NCI-H460 (cell line): ENCODE measurements at places on chromosomes 2 and 18.

- peak; percentile 69 for DNase-seq
Measured at GRCh38 chr2:74548900-74549826, 4.6 kb downstream of the LOXL3 start.

GRCh38 chr2:63537306-63537705 lies 51.0 kb downstream of the WDPCP start:
- DNase-seq: no peak

DNA sequence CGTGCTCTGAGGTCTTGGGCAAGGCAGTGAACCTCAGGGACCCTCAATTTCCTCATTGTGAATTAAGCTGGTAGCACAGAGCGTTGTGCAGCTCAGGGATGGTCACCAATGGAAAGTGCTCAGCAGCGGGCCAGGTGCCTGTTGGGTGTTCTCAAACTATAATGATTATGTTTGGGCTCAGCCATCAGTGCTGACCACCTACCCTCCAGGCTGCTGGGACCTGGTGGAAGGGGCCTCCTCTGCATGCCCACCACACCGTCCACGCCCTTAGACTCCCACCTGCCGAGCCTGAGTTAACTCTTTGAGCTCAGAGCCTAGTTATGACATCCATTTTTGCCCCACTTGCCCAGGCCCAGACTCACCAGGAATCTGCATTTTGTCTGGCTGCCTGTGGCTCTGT lies 35.0 kb downstream of the GLI2 start:
- no peak for DNase-seq

- DNase-seq: no peak
Measured at GRCh38 chr2:200930947-200931626, 32.4 kb downstream of the ORC2 start.

DNA sequence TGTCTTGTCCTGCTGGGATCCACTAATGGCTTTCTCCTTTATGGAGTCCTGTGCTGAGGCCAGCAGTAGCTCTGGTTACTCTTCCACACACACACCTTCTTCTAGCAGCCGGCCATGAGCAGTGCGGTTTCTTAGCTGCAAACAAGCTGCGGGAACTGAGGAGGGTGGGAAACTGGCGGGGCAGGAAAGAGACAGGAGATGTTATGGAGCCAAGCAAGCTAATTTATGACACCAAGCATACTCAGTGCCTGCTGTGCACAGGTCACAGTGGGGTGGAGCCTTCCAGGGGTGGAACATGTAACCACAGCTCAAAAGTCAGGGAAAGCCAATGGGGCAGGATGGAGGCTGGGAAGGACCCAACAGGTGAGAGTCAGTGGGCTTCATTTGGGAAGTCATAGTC lies 180.8 kb downstream of the FAM210A start:
- no peak for DNase-seq

- no peak for DNase-seq
Measured at GRCh38 chr2:201466050-201466675, 14.6 kb downstream of the STRADB start.

GRCh38 chr2:28982381-28982950 lies 1.4 kb downstream of the TOGARAM2 start:
- no peak for DNase-seq

- DNase-seq: no peak
Measured at GRCh38 chr2:2890246-2890645, 487.4 kb downstream of the EIPR1 start.

GRCh38 chr2:215603440-215603839 lies 167.6 kb upstream of the FN1 start:
- DNase-seq: no peak

- no peak for DNase-seq
Measured at GRCh38 chr2:241289053-241289452, 26.4 kb downstream of the HDLBP start.

GRCh38 chr2:170332676-170333402 lies 154.9 kb downstream of the MYO3B start:
- DNase-seq: no peak

DNA sequence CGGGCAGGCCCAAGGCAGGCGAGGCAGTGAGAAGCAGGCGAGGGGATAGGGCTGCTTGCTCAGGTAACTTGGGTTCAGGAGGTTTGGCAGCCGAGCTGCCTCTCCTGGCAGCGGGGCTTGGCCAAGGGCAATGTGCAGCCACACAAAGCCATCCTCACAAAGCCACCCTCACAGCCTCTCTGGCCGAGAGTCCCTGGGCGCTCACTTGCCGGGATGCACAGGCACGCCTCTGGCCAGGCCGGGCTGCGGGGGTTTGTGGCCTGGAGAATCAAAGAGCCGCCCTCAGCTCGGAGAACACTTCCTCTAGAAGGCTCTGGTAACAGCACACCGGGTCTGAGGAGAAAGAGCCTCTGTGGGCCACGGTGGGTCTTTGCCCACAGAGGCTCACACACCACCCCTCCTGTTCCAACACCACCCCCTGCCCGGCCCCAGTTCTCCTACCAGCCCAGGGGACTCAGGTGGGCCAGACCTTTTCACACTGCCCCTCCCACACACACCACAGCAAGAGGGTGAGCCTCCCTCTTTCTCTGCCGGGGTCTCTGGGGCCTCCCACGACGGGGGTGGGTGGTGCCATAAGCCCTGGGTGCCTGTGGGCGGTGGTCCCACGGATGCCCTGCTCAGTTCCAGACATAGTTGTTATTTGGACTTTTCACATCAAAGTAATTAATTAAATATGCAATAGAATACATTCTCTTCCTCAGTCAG lies 186.9 kb downstream of the ZFP36L2 start:
- no peak for DNase-seq

- DNase-seq: no peak
Measured at GRCh38 chr2:230932556-230933511, 7.8 kb upstream of the GPR55 start.

GRCh38 chr2:9462886-9463697 lies 11.3 kb upstream of the IAH1 start:
- DNase-seq: no peak

DNA sequence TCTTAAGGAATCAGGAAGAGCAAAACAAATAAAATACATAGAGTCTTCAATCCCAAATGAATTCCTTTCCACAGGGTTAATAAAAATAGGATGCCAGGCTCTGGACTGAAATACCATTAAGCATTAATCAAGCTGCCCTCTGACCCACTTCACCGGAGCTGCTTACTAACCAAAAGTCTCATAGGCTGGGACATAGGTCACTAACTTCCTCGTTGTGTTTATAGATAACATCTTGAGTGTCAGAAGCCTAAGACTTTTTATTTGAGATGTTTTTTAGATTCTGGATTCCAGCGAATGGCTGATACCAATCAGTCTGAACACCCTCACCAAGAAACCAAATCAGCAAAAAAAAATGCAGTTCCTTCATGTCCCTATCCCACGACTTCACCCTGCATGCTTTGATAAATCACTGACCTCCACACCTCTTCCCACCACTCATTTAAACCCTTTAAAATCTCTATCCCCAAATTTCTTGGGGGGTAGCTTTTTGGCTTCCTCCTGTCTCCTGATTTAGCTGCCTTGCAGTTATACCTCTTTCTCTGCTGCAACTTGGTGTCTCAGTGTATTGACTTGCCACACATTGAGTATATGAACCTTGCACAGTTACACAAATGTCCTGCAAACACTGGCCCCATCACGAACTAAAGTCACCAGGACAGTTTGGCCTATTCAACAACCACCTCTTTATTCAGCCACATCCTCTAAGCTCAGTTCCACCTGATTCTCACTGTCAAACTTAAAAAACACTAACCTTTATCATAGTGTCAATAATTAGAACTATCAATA lies 399.3 kb downstream of the METTL4 start:
- DNase-seq: no peak

- no peak for DNase-seq
Measured at GRCh38 chr2:3326871-3327270, 50.7 kb downstream of the EIPR1 start.

DNA sequence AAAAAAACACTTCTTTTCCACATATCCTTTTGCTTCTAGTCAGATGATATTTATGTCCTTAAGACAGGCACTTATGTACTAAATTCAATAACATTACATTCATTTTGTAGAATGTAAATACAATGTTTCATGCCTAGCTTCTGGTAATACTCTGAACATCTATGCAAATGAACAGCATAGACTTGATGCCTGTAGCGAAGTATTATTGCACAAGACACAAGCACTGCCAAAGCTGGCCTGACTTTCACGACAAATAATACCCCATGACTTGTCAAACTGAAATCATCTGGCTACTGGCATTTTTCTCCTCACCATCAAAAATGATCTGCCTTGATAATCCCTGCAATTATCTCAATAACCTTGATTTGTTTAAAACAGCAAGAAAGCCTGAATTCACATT lies 101.3 kb downstream of the L3MBTL4 start:
- no peak for DNase-seq

GRCh38 chr2:193276988-193277387 lies 1082.3 kb upstream of the TMEFF2 start:
- no peak for DNase-seq

GRCh38 chr2:240170354-240170735 lies 29.9 kb upstream of the OTOS start:
- DNase-seq: no peak

- DNase-seq: no peak
Measured at GRCh38 chr2:96123936-96124335, 7.6 kb upstream of the ADRA2B start.

DNA sequence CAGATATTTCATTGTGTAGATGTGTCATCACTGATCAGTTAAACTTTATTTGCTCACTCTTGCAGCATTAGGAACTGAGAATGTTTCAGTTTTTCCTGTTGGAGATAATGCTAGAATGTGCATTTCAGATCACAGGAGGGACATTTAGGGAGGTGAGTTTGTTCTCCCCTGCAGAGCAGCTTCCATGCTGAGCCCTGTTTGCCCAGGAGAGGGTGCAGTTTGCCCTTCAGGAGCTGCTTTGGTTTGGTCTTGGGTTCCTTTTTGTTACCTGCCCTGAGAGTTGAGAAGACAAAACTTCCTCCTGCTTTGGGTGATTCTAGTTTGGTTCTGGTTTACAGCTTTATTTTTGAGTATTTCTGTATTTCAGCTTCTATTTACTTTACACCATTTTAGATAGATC lies 49.9 kb downstream of the DGKD start:
- peak; percentile 46 for DNase-seq

DNA sequence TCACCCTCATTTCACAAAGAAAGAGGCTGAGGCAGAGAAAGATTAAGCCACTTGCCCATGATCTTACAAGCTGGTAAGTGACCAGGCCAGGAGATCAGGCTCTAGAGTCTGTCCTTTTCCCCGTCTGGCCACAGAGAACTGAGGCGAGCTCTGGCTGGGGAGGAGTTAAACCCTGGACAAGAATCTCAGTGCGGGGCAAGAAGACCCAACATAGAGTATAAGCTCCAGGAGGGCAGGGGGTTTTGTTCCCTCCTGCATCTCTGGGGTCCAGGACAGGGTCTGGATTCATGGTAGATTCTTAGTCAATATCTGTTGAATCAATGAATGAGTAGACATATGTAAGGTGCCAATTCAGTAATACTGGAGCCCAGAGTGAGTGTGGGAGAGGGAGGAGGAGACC lies 12.9 kb upstream of the INPP5D start:
- no peak for DNase-seq

GRCh38 chr2:15971351-15971750 lies 31.0 kb downstream of the MYCN start:
- no peak for DNase-seq

GRCh38 chr2:42614838-42615237 lies 46.4 kb downstream of the MTA3 start:
- DNase-seq: no peak

DNA sequence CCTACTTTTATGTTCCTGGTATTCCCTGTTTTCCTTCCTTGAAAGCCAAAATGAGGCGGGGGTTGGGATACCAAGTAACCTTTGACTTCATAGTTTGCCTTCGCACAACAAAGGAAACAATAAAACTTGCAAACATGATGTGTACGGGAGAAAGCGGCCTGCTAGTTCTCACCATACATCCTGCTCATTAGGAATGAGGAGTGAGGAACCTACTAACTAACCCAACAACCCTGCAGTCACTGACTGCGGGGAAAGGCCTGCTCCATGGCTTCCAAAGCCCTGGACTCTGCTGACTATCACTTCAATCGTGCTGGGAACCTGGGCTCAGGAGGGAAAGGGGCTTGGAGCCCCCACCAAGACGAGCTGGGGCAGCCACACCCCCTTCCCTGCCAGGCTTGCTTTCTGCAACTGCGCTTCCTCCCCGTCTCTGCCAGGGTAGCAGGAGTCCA lies 24.2 kb downstream of the RPL31 start:
- no peak for DNase-seq

- DNase-seq: no peak
Measured at GRCh38 chr2:86498468-86499260, 57.5 kb downstream of the KDM3A start.

- peak; percentile 58 for DNase-seq
Measured at GRCh38 chr2:64488050-64488974, 34.4 kb downstream of the LGALSL start.

DNA sequence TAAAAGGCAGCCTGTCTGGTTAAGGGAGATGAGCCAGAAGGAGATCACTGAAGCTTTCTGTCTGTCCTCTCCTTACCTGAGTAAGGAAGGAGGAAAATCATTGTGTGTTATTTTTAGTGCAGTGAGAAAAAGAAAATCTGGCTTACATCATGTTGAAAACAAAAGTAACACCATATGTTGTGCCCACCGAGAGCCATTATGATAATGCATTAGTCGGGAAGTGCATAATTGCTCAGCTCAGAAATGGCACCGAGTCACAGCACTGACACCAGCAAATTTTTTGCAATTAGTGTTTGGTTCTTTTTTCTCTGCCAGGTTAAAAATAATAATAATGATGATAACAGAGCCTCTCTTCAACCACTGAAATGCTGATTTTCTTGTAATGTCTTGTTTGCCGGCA lies 46.6 kb downstream of the HNMT start:
- no peak for DNase-seq

DNA sequence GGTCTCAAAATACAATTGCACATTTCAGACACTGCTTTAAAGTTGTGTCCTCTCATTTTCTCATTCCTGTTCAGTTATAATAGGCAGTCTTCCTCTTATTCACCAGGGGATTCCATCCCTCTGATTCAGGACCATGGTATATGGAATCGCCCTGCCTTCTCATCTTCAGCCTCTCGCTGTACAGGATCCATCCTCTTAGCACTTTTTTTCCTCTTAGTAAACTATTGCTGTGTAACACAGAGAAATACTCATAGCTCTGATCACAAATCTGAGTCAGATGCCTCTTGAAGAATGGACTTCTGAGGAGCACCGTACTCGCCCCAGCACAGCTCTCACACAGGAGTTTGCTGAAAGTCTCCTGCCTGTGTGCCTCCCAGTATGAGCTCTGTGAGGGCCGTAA lies 11.3 kb downstream of the RMP24 start:
- no peak for DNase-seq

DNA sequence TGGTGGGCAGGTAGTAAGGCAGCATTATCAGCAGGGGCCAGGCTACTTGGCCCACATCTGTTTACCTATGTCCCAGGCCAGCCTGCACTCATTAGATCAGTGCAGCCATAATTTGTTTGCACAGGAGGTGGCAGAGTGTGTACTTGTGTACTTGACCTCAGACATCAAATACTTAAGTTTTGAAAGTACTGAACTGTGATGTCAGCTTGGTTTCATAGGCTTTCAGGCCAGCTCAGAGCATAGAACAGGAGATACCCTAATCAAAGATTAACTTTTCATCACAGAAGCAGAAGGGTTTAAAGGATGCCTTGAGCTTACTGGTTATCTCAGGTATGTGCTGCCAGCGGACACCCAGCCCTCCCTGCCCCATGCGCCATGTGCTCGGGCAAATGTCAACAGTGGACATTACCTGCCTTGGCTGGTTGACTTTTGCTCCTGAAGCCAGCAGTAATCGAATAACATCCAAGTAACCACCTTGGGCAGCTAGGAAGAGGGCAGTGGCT lies 33.2 kb downstream of the ANKRD29 start:
- no peak for DNase-seq

GRCh38 chr2:11701751-11702301 lies 31.8 kb upstream of the NTSR2 start:
- DNase-seq: no peak
